IMR-90 (cell line): ENCODE measurements at places on chromosomes 4 and X. TPM values are rescaled to one million over a fixed set of nuclear protein-coding genes. Genes with fewer than 3 reads are reported as not detected.
A peak's percentile ranks its signal among the peaks of the same experiment; 100 is the strongest.

The DCX gene
- not detected in 2 replicates for total RNA-seq

DNA sequence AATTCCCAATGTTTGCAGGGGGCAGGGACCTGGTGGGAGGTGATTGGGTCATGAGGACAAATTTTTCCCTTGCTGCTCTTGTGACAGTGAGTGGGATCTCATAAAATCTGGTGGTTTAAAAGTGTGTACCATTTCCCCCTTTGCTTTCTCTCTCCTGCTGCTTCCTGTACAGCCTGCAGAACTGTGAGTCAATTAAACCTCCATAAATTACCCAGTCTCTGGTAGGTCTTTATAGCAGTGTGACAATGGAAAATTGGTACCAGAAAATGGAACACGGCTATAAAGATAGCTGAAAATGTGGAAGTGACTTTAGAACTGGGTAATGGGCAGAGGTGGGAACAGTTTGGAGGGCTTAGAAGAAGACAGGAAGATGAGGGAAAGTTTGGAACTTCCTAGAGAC is 108.7 kb upstream of the NPFFR2 start:
- DNase-seq: no peak

DNA sequence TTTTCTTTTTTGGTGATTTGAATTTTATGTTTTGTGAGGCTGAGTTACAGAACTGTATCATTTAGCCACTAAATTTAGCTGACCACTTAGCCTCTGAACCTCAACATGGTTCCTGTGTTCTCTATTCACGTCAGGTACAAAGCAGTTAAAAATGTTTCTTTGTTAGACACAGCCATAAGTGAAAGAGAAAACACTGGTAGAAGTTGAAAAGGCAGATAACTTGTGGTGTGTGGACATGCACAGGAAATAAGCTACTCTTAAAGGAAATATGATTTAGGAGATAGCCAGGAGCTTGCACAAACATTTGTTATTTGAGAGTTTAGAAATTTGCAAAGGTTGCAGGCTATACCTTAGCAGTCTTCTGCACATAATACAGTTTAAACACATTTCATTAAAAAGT is 171.0 kb upstream of the RPS6KA3 start:
- no peak for DNase-seq

DNA sequence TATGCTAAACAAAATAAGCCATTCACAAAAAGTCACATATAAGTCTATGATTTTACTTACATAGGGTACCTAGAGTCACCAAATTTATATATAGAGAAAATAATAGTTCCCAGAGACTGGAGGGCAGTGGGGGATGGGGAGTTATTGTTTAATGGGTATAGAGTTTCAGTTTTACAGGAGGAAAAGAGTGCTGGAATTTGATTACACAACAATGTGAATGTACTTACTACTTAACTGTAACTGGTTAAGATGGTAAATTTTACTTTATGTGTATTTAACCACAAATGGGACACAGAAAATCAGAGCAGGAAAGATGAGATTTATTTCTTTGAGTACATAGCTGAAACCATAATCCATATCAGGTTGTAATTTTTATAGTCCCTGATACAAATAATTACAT is 144.4 kb downstream of the TMA16 start:
- no peak for DNase-seq

DNA sequence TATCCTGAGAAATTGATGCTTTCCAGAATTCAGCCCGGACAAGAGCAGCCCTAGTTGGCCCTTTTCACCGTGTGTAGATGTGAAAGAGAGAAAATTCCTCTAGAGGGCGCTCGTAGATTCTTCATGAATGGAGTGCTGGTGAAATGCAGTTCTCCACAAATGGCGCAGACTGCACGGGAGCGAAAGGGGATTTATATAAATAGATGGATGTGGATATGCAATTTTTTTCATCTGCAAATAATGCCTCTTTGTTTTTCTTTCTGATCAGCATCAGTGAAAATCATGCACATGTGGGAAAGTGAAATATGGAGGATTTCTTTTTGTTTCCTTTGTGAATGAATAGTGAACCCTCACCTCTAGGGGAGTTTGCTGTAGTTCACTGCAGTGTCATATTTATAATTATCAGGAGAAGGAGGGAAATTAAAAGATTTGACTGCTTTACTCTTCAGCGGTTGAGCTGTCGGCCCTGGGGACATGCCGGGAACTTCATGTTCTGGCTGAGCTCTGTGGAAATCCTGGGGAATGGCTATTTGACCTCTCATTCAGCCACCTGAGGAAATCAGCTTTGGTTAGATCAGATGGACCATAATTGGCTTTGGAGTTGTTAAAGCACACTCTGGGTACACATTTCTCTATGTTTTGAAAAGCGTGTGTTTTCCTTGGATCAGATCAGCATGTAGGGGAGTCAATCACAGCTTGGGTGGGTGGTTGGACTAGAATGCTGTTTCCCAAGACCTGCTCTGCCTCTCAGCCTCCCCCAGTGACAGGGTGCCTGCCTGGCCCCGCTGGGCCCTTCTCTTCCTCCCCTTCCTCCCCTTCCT is 115.0 kb upstream of the SHISA3 start:
- DNase-seq: peak; percentile 68

GRCh38 chrX:45689971-45690370 is 489.3 kb upstream of the DIPK2B start:
- no peak for DNase-seq

DNA sequence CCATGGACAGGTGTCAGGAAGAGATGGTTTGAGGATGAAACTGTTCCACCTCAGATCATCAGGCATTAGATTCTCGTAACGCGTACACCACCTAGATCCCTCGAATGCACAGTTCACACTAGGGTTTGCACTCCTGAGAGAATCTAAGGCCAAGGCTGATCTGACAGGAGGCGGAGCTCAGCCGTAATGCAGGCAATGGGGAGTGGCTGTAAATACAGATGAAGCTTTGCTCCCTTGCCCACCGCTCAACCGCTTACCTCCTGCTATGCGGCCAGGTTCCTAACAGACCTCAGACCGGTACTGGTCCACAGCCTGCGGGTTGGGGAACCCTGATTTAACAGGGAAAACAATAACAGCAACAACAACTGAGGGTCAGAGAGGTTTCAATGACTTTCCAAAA is 2.0 kb upstream of the TEC start:
- no peak for DNase-seq

DNA sequence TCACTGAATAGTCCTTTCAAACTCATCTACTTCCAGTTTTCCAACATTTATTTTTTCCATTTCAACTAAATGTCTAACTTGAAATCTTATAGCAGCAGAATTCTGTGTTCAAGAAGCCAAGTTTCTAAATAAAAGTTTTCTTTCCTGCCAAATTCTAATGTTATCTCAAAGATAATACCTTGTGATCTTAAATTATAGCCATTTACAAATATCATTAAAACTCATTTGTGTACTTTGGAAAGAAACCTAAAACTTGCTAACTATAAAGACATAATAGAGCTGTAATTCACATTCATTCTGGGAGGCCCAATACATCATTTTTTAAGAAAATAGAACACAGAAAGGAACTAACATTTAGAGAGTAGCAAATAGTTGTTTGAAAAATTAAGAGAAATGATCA is 83.9 kb downstream of the MAD2L1 start:
- DNase-seq: no peak

- no peak for DNase-seq
Observed at GRCh38 chr4:3656416-3657356, 109.5 kb upstream of the ADRA2C start.

The MBNL3 gene
- 1.1 TPM in 2 replicates for total RNA-seq

The CFAP47 gene
- under 0.01 TPM in 1 of 2 replicates, not detected in the other for total RNA-seq

The KIF4A gene
- 19.0 and 24.4 TPM in 2 replicates for total RNA-seq

The SLC10A6 gene
- total RNA-seq: not detected in 2 replicates

DNA sequence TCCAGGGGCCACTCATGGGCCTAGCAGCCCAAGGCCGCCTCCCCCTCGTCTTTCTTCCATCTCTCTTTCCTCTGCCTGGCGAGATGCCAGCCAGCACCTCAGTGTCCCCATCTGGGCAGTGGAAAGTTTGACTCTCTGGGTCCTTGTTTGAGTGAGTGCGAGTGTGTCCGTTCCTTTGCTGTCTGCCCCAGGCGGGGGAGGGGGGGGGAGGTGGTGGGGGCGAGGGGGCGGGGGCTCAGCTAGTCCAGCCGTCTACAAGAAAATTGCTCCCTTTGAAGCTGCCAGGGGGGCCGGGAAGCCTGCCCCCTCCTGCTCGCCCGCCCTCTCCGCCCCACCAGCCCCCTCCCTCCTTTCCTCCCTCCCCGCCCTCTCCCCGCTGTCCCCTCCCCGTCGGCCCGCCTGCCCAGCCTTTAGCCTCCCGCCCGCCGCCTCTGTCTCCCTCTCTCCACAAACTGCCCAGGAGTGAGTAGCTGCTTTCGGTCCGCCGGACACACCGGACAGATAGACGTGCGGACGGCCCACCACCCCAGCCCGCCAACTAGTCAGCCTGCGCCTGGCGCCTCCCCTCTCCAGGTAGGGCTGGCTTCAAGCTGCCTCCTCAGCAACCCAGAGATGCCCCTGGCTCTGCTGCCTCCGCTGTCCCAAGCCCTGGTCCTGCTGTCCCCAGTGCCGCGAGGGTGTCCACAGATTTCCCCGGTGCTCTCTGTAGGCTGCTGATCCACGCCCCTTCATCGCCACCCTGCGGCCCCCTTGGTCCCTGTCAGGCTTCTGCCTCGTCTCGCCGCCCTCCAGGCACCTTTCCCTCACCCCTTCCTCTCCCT is at the start of gene BGN:
BGN (plus strand) TSS at position 440 of the 821 bp plus-strand sequence. CDS start 9,652 bp downstream, outside the sequence.
- peak; percentile 44 for DNase-seq

DNA sequence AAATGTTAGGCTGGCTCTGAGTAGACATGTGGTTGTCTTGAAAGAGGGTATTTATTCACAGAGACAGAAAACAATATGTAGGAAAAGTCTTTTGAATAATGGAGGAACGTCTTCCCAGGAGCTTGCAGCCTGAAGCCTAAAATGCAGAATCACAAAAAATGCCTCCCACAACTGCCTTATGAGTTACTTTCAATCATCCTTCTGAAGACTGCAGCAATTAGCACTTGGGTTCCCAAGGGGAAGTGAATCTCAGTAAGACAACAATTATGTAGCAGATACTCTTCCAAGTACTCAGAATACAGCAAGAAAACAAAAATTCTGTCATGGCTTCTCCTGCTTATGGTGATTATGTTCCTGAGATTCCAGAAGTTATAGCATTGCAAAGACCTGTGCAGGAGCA is 166.6 kb upstream of the TBL1X start:
- DNase-seq: no peak

- no peak for DNase-seq
Observed at GRCh38 chrX:68659385-68659784, 11.9 kb downstream of the STARD8 start.

- no peak for DNase-seq
Observed at GRCh38 chrX:51851507-51852085, 41.8 kb upstream of the MAGED1 start.

The NDST3 gene
- total RNA-seq: under 0.01 and 0.18 TPM in 2 replicates

DNA sequence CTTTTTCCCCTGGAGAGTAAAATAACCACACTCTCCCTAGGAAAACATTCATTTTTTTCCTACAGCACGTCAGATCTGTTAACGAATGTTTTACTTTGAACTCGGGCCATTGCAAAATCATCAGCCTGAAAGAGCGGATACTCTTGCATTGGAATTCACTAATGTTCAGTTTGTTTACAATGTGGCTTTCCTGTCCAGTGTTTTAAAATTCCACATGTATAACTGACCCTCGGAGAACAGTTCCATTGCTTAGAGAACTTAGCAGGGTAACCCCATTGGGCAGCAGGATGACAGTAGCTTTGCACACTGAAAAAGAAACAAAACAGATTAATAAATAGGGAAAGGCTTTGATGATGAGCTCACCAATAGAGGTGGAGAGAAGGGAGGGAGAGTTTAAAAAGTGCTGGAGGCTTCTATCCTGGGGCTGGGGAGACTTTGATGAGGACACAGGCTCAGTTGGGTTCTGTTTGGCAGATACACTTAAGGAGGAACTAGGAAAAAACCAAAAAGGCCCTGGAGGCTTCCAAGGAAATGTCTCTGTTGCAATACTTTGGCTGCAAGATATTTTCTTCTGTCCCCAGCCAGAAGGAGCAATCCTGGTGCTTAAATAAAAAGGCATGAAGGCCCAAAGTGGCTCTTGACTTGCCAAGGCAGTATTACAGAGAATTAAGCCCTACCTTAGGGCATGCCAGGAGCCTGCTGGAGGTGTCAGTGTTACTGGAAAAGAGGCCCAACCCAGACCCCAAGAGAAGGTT is 143.1 kb downstream of the ARSF start:
- peak; percentile 94 for DNase-seq

The NKX6-1 gene
- total RNA-seq: under 0.01 TPM in 1 of 2 replicates, not detected in the other

GRCh38 chr4:151322570-151322969 is 2.8 kb downstream of the SH3D19 start:
- DNase-seq: no peak

GRCh38 chr4:88881227-88881569 is 175.8 kb downstream of the FAM13A start:
- DNase-seq: no peak

DNA sequence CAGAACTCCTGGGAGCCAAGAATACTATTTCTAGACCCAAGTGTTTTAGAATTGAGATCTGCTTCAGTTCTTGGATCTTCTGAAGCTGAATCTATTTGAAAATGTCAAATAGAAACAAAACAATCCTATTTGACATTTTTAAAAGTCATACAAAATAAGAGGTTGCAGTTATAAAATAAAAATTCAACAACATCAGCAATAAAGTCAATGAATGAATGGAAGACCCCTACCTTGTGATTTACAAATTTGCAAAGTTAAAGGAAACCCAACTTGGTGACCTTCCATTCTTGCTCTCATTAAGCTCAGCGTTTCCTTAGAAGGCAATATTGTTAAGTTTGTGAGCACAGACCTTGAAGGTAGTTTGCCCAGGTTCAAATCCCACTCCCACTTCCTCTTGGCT is 531.8 kb upstream of the TENM3 start:
- no peak for DNase-seq

The TMEM31 gene
- not detected in 2 replicates for total RNA-seq

The TMEM150C gene
- total RNA-seq: under 0.01 and 0.36 TPM in 2 replicates

The SYTL4 gene
- total RNA-seq: 2.3 and 3.1 TPM in 2 replicates

DNA sequence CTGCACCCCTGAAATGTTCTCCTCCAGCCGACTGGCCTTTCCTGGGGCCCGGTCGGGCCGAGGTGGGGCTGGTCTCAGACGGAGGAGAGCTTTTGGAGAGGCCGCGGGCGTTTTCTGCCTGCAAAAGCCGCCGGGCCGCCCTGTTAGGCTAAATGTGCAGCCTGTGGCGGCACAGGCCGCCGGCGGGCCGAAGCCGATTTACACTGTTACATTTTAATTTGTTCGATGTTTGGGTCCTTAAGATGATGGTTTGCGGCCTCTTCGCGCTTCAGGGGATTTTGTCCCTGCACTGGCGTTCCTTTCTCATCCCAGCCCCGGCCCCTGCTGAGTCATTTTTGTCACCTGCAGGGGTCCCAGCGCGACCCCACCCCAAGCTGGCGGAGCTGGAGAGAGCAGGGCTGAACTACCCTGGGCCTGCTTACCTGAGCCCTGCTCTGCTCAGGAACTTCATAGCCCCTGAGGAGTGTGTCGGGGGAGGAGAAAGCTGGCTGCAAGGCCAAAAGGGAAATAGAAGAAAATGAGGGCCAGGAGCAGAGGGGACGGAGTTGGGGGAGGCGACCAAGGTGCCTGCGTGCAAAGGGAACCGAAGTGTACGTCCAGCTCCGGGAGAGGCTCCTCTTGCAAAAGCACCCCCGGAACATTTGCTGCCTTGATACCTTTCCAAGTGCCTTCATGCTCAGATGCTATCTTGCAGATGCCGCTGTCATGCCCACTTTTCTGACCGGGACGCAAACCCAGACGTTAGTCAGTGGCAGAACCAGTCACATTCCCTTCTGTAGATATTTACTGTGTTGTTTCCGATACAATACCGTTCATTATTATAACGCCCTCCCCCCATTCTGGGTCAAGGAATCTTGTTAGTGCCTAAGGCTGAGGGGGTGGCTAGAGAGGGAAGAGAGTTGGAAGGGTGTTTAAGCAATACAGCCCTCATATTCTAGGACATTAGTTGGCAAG is 977 bp upstream of the RBBP7 start:
- DNase-seq: no peak

The GPR34 gene
- total RNA-seq: not detected in 2 replicates

GRCh38 chr4:80202741-80203553 is 5.6 kb downstream of the PRDM8 start:
- peak; percentile 35 for DNase-seq
